SK-MEL-5 (cell line): ENCODE measurements at places on chromosomes 7 and 10.

- no peak for DNase-seq
Measured at GRCh38 chr7:50181081-50181480, 88.0 kb upstream of the ZPBP start.

DNA sequence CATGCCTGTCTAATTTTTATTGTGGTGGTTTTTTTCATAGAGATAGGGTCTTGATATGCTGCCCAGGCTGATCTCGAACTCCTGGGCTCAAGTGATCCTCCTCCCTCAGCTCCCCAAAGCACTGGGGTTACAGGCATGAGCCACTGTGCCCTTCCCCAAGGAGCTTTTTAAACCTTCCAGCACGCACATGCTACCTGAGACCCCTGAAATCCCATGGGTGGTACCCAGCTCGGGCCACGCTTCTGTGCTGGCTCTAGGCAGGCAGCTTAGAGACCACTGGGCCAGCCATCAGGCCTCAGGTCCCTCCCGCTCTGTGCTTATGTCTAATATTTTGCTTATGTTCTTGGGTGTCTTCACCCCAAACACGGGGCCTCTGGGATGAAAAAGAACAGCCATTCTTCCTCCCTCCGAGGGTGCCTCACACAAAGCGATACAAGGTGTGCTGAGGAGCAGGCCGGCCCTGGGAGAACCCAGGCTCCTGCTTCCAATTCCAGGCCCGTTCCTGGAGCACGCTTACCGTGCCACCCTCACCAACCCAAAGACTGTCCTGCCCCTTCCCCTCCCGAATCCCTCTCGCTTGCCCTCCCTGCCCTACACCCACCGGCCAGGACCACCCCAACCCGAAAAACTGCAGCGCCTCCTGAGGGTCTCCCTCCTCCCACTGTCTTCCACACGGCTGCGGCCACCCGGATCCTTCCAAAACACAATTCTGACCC lies 10.9 kb downstream of the SPOCK2 start:
- DNase-seq, result no peak

- no peak for DNase-seq
Measured at GRCh38 chr7:132255115-132255797, 321.0 kb downstream of the PLXNA4 start.

DNA sequence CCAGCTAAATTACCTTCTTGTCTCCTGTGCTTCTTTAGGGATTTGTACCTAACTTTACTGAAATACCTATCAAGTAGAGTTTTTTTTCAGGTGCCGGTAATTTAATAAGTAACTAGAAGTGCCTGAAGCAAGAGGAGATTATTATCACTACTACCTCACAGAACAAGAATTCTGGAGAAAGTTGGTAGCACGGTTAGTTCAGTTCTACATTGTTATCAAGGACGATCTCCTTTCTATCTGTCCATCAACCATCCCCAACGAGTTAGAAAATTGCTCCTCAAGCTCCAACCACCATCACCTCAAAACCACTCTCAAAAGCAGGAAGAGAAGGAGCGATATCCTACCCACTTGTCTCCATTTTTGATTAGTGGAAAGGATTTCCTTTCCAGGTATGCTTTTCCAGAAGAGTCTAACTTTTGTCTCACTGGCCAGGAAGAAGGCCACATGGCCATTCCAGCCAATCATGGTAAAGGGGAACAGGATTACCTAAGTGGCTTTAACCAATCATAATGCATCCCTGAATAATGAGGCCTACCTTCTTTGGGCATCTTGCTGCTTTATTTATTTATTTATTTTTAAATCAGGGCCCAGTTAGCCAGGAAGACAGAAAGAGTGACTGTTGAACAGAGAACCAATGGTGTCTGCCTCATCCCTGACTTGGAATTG lies 265.2 kb downstream of the SNX13 start:
- DNase-seq, result no peak

- DNase-seq, result no peak
Measured at GRCh38 chr7:138980563-138981291, 462 bp downstream of the KIAA1549 start.

GRCh38 chr7:17013204-17013603 lies 131.4 kb upstream of the AGR3 start:
- no peak for DNase-seq

DNA sequence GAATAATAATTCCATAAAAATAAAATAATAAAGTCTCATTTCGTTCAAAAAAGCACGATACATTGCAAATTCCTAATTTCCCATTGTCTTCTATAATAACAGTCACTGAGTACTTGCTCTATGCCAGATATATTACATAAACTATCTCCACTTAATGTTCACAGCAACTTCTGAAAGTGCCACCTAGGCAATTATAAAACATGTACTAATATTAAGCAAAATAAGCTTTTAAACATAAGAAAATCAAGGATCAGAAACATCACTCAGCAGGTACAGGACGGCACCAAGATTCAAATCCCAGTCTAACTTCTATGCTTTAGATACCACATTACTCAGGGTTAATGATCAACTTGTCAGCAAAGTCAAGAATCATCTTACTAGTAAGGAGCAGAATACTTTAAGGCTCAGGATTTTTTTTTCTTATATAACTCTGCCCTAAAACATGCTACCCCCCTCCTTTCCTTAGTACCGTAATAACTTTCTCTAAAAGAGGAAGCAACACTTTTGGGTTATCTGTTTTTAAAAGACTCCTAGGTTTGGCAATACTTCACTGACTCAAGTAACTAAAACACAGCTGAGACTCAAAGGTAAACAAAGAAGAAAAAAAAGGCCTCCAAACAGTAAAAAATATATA lies 51.3 kb downstream of the USP6NL start:
- no peak for DNase-seq

GRCh38 chr7:102152672-102153598 lies 133.7 kb upstream of the SH2B2 start:
- DNase-seq, result peak; percentile 27

DNA sequence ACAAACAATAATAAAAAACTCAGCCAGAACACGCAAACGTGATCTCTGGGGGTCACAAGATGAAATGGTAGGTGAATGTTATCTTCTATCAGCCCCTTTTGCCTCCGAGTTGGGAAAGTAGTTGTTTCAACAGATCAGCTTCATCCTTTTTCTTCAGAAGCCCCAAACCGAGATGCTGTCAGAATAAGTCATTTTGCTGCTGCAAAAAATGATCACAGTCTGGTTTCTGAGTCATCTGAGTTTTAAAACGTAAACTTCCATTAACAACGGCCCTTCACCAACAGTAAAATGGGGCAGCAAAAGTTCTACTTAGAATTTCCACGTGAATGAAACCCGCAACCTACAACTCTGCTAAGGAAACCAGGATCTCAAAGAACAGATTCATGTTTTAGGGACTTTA lies 44.9 kb downstream of the JCAD start:
- DNase-seq, result no peak

- no peak for DNase-seq
Measured at GRCh38 chr7:121515630-121516401, 119.7 kb upstream of the FAM3C start.

DNA sequence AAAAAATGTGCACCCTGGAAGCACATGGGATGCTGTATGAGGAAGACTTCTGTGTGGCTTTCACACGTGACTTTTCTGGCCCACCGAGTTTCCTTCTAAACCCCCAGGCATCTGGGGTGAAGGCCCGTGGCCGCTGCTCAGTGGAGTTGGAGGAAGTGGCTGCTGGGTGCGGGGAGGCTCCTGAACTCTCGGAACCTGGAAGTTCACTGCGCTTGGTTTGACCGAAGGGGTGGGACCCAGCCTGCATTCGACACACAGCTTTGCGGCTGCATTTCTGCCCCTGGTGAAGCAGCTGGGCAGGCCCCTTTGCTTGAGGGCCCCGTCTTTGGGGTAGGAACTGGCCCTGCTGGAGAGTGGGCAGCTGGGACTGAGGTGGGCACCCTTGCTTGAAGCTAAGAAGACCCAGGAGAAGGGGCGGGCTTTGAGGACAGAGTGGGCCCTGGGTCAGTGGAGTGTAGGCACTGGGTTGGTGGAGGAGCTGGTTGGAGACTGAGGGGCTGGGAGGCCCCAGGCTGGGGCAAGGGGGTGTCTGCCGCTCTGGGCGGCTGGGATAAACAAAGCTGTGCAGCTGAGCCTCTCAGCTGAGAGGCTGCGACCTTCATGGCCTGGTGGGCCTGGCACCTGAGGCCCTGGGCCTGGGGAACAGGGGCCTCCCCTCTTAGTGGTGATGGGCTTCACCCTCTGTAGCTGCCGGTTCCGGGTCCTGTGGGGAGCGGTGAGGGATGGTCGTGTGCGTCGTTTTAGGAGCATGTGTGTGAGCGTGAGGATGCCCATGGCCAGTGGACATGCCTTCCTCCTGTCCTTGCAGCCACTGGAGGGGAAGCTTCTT lies 78.0 kb downstream of the INPP5A start:
- no peak for DNase-seq

- DNase-seq, result no peak
Measured at GRCh38 chr7:33300131-33300530, 170.8 kb downstream of the BBS9 start.

DNA sequence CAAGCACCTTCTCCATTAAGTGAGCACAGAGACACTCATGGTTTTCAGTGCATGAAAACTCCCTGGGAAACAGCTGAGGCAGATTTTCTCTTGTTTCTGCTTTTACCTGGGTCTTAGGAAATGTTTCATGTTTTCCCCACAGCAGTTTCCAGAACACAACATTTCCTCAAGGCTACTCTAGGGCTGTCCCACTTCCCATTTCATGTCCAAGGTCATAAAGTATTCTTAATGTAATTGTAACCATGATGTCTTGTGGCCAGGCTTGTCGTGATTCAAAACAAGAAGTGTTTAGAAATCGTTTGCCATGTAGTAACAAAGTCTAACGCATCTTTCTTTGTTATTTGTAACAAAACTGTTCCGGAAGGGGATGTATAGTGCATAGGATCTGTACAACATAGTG lies 83.8 kb upstream of the NRP1 start:
- no peak for DNase-seq

DNA sequence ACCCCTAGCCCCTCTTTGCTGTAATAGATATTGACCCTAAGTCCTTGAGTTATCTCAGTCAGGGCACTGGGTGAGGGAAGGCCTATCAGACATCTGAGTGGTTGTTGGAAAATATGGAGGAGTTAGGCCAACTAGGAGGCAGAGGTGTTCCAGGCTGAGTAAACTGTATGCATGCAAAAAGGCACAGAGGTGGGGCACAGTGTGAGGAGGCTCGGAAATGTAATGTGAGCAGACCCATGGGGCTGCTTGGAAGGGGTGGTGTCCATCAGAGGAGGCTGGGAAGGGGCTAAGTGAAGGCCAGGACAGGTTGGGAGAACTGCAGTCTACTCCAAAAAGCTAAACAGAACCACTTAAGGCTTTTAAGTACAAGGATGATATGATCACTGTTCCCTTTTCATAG lies 323.2 kb upstream of the BMPER start:
- no peak for DNase-seq

DNA sequence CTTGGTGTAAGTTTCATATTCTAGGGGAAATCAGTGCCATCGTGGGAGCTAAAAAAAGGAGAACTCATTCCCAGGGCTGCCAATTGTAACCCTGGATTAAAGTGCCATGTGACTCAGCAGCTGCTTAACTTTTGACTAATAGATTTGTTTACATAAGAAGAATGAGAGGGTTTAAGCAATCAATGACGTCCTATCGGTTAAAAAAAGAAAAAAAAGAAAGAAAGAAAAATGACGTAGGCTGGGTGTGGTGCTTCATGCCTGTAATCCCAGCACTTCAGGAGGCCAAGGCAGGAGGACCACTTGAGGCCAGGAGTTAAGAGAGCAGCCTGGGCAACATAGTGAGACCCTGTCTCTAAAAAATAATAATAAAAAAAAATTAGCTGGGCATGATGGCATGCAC lies 116.2 kb upstream of the AFAP1L2 start:
- DNase-seq, result no peak

- no peak for DNase-seq
Measured at GRCh38 chr7:29957521-29958310, 31.9 kb downstream of the SCRN1 start.

- DNase-seq, result no peak
Measured at GRCh38 chr7:117068511-117069145, 115.3 kb downstream of the ST7 start.

- DNase-seq, result no peak
Measured at GRCh38 chr7:7190142-7190541, 7.8 kb downstream of the C1GALT1 start.

DNA sequence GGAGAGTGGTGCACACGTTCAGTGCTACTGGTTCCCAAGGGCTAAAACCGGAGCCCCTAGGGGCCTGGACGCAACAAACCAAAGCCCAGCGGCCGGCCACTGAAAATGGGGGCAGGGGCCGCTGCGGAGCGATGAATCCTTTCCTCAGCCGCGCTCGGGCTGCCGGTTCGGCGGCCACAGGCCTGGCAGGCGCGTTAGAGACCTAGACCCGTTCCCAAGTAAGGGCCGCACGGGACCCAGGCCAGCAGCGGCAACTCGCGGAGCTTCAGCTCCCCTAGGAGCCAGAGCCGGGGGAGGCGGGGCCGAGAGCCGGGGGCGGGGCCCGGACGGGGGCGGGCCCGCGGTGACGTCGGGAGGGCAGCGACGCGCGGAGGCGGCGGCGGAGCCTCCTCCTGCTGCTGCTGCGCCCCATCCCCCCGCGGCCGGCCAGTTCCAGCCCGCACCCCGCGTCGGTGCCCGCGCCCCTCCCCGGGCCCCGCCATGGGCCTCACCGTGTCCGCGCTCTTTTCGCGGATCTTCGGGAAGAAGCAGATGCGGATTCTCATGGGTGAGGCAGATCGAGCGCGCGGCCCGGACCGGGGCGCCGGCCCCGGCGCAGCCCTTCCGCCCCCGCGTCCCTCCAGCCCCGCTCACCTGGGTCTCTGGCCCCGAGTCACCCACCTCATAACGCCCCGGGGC lies at the start of gene ARF5:
Gene ARF5 (plus strand): TSS at position 393 of the 678 bp plus-strand sequence. CDS start 88 bp downstream, at position 481.
- DNase-seq, result peak; percentile 85

GRCh38 chr10:62626817-62627216 lies 177.7 kb upstream of the ADO start:
- DNase-seq, result no peak

DNA sequence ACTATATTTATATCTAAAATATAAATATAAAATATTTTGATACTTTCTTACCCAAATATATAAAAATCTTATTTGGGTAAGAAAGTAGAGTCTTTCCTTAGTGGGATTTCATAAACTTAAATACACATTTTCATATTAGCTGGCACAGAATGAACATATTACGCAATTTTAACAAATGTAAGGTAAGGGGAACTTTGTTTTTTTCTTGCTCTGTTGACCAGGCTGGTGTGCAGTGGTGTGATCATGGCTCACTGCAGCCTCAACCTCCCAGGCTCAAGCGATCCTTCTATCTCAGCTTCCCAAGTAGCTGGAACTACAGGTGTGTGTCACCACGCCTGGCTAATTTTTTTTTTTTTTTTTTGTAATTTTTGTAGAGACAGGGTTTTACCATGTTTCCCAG lies 18.3 kb downstream of the CYP26A1 start:
- no peak for DNase-seq

DNA sequence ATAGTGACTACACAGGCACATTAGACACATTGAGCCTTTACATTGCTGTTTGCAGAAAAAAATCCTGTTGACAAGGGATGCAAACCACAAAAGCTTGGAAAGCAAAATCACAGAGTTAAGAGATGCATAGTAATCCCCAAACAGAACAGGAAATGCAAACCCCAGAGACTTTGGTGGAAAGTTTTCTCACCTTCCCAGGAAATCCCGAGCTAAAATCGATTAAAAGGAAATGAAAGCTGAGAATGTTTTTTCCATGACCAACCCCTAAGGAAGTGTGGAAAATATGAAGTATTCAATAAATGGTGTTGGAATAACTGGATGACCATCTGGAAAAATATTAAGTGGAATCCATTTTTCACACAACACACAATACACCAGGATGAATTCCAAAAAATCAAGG lies 598.7 kb downstream of the GRID1 start:
- no peak for DNase-seq
